Renal pelvis (tissue), 12 donors: ENCODE measurements at places on chromosomes 3 and 15. TPM values are rescaled to one million over a fixed set of nuclear protein-coding genes. Genes with fewer than 3 reads are reported as not detected.

The KCTD6 gene
- 29.7 TPM for polyA plus RNA-seq

The IMPG2 gene
- polyA plus RNA-seq: 0.37 TPM

The SERPINI1 gene
- polyA plus RNA-seq: 45.9 TPM

The SLC35G2 gene
- polyA plus RNA-seq: 4.2 TPM

The ITPKA gene
- polyA plus RNA-seq: 0.83 TPM

The GOLGA8G gene
- not detected for polyA plus RNA-seq

The TNFAIP8L3 gene
- 1.3 TPM for polyA plus RNA-seq

The PLA1A gene
- 8.4 TPM for polyA plus RNA-seq

The GP5 gene
- 0.86 TPM for polyA plus RNA-seq

The NDN gene
- polyA plus RNA-seq: 83.9 TPM

The IL16 gene
- polyA plus RNA-seq: 5.2 TPM

The AQP9 gene
- polyA plus RNA-seq: 0.45 TPM

The MORC1 gene
- polyA plus RNA-seq: 0.45 TPM

The REC114 gene
- not detected for polyA plus RNA-seq
